NCI-H2081 (cell line): ENCODE measurements at places on chromosomes 5 and 9.
A peak's percentile ranks its signal among the peaks of the same experiment; 100 is the strongest.

DNA sequence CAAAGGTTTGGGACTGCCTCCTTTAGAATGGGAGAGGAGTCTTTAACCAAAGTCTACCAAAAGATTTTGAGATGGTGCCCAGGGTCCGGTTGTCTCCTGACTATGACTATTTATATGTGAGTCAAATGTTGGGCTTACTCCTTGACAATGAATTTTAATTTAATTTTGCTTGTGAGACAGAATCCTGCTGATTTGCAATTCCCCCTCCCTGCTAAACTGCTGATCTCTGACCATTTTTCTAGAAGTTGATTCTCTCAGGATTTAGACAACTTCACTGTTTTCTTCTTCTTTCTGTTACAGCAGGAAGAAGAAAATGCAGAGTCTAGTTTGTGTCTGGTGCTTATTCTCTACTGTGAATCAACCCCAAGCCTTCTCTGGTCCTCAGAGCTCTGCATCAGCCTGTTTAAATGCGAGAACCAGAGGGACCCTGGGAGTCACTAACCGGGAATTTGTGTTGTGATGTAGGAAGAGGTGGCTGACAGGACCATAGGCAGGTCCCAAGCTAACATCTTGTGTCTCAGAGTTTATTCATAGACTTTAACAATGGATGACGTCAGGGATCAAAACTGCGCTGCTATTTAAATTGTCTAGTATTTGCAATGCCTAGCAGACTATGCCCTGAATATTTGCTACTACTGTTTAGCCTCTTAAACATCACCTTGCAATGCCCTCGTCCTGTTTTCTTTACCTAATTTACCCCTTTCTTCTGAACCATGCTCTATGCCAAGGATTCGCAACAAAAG is 124.0 kb upstream of the TAF11L2 start:
- DNase-seq = no peak

DNA sequence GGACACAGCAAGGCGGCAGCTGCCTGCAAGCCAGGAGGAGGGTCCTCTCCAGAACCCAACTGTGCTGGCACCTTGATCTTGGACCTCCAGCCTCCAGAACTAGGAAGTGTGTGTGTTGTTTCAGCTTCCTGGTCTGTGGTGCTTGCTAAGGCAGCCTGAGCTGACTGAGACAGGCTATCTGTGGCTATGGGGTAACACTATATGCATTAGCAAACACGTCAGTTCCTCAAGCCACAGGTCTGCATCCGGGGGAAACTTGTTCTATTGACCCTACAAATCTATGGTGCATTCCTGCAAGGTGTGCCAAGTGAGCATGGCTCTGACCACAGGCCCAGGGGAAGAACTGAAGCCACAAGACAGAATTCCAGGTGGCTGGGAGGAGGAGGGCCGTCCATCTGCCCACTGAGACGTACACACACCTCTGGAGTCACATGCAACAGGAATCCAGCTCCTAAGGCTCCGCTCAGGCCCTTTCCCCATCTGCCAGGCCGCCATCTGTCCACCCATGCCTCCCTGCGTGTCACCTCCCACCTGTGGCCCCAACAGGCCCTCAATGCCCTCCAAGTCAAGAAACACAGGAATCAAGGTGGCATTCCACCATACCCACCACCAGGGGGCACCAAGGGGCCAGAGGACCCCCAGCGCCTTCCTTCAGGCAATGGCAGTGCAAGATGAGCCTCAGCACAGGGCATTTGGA is 174.9 kb downstream of the ROR2 start:
- peak; percentile 71 for DNase-seq

- no peak for DNase-seq
Observed at GRCh38 chr5:40619421-40619820, 60.3 kb upstream of the PTGER4 start.

GRCh38 chr5:151295138-151295537 is 8.4 kb downstream of the SLC36A3 start:
- DNase-seq = no peak

DNA sequence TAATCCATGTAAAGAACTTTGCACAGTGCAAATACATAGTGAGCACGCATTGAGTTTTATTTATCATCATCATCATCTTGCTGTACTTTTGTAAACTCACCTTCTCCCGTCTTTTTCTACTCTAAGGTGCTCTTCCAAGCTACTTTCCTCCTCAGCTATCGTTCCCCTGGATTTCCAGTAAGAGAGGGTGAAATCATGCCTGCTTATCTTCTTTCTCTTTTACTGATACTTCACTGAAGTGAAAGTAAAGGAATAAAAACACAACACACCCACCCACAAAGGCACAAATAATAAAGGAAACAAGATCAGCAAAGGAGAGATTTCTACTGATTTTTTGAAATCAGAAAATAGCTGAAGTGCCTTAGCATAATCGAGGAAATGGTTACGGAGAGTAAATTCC is 509.9 kb downstream of the RAB3C start:
- no peak for DNase-seq

DNA sequence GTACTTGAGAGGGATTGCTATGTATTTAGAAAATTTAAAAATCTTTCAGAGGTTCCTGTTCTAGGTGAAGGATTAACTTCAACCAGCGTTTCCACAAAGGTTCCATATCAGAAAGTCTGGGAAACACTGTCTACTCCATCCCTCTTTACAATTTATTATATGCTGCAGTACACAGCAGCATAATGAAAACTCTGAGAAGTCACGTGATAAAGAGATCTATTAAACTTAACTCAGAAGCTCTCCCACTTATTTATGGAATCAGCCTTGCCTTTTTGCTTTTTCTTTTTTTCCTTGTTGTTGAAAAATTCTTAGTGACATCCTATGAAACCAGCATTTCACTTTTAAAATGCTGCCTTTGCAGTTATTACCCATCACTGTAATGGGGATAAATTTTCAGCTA is 186.2 kb downstream of the ACER2 start:
- DNase-seq = no peak

GRCh38 chr9:68709291-68710110 is 4.5 kb downstream of the PIP5K1B start:
- no peak for DNase-seq

- no peak for DNase-seq
Observed at GRCh38 chr5:170722316-170722715, 61.2 kb upstream of the GABRP start.

DNA sequence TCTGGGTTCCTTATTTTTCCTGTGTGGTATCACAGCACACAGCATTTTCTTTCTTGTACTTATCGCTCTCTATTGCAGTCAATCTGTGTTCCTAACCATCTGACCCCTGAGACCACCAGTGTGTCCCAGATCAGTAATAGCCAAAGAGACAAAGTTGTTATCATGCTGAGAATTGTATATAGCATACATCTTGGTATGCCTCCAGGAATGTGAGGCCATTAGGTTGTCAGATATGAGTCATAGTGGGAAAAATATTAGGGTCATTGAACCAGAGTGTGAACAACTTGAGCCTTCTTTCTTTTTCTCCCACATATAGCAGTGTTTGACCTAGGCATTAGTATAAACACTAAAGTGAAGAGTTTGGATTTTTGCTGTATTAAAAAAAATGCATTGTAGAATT is 106.3 kb downstream of the NDUFAF2 start:
- no peak for DNase-seq

DNA sequence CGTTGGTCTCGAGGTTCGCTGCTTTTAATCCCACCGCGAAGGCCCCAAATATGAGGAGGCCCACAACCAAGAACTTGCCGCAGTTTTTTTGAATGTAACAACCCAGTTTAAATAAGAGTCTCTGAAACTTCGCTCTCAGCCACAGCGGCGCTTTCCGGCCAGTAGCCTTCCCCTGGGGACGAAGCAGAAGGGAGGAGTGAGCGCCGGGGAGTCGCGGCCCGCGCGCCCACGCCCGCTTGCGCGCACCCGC is 10.4 kb downstream of the PTCH1 start:
- peak; percentile 33 for DNase-seq

- DNase-seq = no peak
Observed at GRCh38 chr5:122007546-122007945, 45.8 kb downstream of the SRFBP1 start.

DNA sequence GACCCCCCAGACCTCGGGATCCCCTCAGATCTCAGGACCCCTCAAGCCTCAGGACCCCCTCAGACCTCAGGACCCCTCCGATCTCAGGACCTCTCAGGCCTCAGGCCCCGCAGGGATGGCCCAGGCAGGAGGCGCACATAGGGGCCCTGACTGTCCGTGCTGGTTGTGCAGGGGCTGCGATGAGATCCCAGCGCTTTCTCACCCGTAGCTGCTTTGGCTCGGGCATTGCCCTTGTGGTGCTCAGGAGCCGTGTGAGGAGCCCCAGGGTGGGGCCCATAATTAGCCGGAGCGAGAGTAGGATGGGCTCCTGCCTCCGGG is 680 bp upstream of the LPCAT1 start:
- DNase-seq = no peak

DNA sequence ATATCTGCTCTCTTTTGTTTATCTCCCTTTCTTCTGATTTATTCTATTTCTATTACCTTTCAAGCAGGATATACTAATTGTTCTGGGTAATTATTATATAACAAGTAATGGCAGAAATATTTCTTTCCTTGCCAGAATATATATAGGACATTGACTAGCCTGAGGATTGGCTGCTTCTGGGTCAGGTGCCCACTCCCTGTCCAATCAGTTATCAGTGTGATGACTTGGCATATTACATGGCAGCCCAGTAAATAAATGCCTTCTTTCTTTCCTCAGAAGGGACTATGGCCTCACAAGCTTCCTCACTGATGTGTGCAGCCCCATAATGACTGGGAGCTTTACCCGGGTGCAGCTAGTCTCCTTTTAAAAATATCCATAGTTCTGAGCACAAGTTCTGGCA is 301.1 kb downstream of the EFNA5 start:
- DNase-seq = no peak

DNA sequence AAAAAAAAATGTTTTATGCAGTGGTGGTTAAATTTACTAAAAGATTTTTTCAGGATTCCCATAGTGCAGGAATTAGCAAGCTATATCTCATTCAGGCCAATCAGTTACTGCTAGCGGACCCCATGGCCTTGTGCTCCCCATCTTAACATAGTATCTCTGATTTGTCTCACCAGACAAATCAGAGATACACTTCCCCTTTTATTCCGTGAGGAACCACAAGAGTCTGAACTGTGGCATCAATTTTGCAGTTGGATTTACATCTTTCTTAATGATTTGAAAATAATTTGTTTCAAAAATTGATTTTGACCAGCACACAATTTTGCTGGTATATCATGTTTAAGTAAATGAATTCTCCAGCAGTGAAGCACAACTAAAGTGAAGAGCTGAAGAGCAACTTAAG is 17.9 kb downstream of the ITGA1 start:
- no peak for DNase-seq

GRCh38 chr5:171269717-171270116 is 39.3 kb upstream of the TLX3 start:
- no peak for DNase-seq

DNA sequence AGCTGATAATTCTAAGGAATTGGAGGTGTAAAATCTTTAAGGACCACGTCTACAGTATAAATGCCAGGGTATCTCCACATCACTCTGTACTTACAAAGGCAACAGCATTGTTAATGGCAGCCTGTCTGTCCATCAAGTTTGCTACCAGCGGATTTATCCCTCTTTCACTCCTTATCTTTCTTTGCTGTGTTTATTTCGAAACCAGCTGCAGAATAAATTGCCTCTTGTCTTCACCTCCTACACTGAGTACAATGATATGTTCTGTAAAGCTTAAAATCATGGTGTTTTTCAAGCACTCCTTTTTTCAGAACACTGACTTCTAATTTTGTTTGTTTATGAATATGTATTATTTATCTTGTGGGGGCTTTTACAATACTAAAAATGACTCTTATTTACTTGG is 1088.1 kb downstream of the NR2F1-AS1 start:
- no peak for DNase-seq

DNA sequence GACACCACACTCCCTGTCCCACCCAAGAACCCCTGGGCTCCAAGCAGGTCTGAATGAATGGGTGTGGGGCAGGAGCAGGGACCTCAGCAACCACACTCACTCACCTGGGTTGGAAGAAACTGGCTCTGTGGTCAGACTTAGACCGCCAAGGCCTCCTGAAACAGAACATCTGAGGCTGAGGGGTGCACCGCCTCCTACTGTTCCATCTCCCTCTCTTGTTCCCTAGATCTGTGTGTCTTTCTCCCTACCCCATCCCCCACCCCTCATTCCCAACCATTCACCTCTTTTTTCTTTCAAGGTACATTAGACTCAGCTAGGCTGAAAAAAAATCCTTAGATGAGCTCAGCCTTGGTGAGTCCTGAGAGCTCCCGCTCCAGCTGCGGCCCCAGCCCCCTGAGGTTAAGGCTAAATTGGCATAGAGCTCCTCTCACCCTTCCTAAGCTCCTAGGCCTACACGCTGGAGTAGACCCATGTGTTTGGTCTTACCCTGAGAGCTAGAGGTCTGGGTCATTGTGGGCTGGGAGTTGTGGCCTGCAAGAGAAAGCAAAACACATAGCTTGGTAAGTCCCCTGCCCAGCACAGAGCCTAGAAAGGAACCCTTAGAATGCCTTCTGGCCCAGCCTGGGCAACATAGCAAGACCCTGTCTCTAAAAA is 4.8 kb downstream of the ECSCR start:
- no peak for DNase-seq

DNA sequence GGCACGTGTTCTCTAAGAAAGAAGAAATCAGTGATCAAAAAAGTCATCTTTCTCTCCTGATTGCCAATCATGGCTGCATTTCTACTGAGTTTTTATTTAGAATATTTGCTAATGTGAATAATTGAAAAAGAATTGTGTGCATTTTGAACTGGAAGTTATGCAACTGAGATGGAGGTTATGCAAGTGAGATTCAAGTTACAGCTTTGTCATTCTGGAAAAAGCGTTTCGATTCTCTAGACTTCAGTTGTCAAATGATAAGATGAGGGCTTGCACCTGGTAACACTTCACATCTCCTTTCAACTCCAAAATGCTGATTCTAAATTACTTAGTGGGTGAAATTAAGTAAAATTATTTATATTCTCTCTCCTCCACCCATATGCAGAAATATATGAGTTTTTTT is 36.4 kb downstream of the C6 start:
- DNase-seq = no peak

GRCh38 chr5:97022898-97023297 is 87.0 kb downstream of the LNPEP start:
- no peak for DNase-seq

GRCh38 chr5:102722931-102723330 is 32.2 kb upstream of the PAM start:
- DNase-seq = no peak

DNA sequence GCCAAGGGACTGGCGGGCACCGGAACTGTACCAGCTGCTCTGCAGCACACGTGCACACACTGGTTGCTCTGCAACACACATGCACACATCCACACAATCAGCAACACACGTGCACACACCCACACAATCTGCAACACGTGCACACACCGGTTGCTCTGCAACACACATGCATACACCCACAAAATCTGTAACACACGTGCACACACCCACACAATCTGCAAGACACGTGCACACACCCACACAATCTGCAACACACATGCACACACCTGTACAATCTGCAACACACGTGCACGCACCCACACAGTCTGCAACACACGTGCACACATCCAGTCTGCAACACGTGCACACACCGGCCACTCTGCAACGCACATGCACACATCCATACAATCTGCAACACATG is 17.9 kb downstream of the PLEKHG4B start:
- no peak for DNase-seq
